ENCODE measurements at places on chromosomes 7 and 10.

DNA sequence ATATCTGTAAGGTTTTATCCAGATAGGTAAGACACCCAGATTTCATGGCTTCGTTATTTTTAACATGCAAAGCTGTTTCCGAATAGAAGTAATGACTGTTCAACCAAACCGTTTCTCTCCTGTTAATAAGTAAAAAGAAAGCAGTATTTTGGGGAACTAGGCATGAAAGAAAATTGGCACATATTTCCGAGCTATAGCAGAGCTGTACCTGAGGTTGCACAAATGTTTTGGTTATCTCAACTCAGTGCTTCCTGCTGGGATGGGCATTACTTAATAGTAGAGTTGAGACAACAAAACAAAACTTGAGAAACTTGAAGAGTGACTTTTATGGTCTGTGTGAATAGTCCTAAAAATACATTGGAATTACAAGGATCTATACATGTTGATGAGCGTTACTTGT is 564.3 kb upstream of the SORCS1 start:
- DNase-seq, result no peak

DNA sequence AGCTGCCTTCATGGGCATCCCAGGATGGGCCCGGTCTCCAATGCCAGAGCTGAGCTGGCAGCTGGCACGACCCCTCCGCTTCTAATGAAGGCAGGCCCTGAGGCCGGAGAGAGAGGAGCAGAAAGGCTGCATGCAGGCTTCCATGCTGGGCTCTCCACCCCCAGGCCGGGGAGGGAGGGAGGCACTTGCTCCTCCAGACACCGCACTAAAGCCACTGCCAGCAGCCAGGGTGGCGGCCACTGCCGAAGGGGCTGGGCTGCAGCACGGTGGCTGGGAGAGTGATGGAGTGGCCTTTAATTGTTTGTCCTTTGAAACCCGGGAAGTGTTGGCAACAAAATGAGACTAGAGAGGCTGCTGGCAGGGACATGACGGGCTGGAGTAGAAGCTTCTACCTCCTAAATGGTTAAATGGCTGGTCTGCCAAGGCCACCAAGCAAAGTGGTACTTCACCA is 236.5 kb downstream of the SKAP2 start:
- no peak for DNase-seq

- no peak for DNase-seq
Observed at GRCh38 chr7:154947604-154948003, 55.3 kb downstream of the PAXIP1 start.

GRCh38 chr7:101159696-101160674 is 5.4 kb downstream of the VGF start:
- DNase-seq, result no peak

DNA sequence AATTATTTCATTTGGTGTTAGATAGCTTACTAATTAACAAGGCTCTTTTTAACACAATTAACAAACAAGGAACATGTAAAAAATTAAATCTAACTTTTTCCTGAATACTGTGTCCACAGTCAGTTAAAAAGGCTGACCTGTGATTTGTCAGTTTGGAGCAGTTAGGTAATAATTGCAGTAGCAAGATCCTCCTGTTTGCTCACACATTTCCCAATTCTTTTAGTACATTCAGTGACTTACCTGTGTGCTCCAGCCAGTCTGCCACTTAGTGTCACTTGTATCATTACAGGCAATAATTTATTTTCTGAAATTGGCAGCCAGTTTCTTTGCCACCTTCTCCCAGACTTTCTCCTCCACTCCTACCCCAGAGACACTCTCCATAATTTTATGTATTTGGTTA is 66.8 kb downstream of the LHFPL3 start:
- DNase-seq, result no peak

DNA sequence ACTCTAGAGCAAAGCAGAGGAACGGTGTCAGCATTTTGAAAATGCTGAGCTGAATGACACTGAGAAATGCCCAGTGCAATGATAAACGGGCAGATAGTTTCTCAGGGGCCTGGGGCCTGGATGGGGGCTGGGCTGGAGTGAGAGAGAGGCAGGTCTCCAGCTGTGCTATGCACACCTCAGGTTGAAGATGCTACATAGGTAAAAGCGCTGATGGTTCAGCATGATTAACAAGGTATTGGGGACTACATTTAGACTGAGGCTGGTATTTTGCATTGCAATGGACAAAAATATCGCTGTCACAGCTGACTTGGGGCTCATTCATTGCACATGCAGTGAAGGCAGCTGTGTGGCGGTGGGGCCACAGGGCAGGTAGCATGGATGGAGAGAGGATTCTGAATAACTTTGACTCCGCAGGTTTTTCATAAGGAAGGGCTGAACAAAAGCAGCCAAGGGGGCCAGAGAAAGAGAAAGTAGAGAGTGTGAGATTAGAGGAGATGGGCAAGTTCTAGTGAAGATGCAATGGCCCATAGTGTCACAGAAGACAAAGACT is 290.8 kb upstream of the ZNF32 start:
- no peak for DNase-seq

DNA sequence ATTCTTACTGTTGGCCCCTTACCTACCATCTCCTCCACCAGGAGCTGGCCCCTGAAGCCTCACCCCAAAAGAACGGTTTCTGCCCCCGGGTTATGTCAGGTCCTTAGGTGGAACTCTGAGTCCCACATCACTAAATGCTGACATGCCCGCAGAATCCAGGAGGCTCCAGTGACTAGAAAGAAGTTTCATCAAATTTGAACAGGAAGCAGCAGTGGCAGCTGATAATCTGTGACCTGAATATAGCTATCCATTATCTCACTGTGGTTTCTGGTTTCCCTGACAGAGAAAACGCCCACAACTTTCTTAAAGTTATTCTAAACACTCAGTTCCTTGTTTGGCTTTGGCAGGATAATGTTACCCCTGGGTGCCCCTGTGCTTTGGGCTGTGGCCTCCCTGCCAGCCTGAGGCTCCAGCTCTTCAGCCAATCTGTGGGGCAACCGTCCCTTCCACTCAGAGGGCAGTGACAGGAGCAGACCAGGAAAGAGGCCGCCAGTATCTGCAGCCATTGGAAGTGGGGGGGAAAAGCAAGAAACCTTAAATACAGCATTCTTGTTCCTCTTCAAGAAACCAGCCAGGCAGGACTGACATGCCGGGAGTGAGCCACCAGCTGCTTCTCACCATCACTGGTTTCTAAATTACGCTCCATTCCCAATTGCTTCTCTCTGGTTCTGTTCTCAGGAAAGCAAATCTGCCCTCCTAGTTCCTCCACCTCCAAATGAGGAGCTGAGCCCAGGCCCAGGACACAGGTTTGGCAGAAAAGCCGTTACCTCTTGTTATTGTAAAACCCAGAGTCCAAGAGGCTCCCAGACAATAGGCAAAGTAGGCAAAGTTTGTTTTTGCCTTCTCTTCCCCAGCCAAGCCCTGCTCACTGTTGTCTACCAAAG is 41.2 kb upstream of the VCL start:
- DNase-seq, result no peak

DNA sequence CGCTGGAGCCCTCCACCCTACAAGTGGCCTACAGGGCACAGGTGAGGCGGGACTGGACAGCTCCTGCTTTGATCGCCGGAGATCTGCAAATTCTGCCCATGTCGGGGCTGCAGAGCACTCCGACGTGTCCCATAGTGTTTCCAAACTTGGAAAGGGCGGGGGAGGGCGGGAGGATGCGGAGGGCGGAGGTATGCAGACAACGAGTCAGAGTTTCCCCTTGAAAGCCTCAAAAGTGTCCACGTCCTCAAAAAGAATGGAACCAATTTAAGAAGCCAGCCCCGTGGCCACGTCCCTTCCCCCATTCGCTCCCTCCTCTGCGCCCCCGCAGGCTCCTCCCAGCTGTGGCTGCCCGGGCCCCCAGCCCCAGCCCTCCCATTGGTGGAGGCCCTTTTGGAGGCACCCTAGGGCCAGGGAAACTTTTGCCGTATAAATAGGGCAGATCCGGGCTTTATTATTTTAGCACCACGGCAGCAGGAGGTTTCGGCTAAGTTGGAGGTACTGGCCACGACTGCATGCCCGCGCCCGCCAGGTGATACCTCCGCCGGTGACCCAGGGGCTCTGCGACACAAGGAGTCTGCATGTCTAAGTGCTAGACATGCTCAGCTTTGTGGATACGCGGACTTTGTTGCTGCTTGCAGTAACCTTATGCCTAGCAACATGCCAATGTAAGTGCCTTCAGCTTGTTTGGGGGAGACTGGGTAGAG is at the start of gene COL1A2:
COL1A2 (plus strand) TSS at position 459 of the 704 bp plus-strand sequence; CDS start at position 596, 137 bp downstream.
- no peak for DNase-seq

DNA sequence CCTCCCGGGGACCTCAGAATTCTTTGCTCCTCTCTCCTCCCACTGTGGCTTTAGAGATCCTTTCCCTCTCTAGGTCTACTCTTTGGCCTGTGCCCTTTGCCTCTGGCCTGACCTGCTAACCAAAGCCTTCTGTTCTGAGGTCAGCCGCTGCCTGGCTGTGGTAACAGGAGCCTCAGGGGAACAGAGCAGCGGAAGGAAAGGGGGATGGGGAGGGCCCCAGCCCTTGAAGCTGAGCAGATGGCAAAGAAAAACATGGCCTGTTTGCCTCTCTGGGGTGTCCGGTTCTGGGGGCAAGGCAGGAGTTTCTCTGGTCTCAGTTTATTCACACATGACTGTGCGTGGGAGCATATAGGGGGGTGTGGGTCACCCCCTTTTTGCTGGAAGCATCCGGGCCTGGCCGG is 28.2 kb downstream of the COL26A1 start:
- DNase-seq, result no peak

- no peak for DNase-seq
Observed at GRCh38 chr7:83908526-83908925, 259.6 kb upstream of the SEMA3E start.

DNA sequence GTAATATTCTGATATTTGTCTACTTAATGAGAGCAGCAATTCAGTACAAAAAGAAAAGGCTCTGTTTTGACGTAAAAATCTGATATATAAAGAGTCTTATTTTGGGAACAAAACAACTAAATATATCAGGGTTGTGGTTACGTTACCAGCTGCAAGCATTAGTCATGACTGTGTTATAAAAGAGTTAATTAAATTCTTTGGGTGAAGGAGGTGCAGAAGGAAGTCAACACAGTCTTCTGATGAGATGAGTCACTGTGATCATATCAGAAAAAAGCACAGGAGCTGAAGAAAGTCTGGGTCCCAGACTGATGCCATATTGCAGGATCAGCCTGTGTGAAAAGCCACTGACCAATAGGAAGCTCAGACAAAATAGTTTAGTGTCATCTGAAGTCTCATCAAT is 234.3 kb upstream of the TEX47 start:
- no peak for DNase-seq

DNA sequence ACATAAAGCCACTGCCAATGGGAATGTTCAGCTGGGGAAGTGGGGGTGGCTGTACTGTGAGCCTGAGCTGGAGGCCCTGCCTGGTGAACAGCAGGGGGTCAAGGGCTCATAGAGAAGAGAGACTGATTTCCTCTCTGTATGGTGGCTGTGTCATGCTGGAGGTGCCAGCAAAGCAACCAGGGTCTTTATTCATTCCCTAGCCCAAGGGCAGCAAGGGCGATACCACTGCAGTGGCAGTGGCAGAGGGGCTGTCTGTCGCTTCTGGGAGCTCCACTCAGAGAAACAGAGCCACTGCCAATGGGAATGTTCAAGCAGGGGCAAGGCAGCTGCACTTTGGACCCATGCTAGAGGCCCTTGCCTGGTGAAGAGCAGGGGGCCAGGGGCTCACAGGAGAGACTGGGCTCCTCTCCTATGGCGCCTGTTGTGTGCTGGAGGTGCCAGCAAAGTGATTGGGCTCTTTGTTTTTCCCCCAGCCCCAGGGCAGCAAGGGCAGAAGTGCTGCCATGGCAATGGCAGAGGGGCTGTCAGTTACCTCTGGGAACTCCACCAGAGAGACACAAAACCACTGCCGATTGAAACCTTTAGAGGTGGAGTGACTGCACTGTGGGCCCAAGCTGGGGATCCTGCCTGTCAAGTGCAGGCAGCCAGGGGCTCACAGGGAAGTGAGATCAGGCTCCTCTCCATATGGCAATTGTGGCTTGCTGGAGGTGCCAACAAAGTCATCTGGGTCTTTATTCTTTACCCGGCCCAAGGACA is 545.1 kb downstream of the SH2D4B start:
- no peak for DNase-seq

DNA sequence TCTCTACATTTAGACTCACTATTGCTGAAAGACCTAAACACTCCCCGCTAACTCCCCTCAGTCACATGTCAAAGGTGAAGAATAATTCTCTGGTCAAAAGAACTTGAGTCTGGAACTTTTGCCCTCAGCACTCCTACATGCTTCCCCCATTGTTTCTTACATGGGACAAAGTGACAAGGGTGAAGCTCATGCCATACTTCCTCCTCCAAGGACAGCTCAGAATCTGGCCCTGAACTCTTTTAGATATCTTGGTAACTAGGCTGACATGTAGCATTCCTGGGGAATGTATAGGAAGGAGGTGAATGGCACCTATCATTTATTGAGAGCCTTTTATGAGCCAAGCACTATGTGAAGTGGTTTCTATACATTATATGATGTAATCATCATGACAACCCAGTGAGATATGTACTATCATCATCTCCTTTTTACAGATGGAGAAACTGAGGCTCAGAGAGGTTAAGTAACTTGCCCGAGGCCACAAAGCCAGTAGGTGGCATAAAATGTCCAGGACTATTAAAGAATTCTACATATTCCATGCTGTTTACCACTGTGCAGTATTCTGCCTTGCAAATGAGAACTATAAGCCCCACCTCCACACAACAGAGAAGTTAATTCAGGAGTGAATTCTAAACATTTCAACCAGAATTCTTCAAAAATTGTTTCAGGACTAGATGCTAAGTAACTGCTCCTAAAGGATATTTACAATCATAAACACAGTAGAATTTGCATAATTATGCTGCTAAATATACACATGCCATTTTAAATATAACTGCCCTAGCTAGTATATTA is 246.6 kb downstream of the ARHGAP21 start:
- DNase-seq, result no peak

DNA sequence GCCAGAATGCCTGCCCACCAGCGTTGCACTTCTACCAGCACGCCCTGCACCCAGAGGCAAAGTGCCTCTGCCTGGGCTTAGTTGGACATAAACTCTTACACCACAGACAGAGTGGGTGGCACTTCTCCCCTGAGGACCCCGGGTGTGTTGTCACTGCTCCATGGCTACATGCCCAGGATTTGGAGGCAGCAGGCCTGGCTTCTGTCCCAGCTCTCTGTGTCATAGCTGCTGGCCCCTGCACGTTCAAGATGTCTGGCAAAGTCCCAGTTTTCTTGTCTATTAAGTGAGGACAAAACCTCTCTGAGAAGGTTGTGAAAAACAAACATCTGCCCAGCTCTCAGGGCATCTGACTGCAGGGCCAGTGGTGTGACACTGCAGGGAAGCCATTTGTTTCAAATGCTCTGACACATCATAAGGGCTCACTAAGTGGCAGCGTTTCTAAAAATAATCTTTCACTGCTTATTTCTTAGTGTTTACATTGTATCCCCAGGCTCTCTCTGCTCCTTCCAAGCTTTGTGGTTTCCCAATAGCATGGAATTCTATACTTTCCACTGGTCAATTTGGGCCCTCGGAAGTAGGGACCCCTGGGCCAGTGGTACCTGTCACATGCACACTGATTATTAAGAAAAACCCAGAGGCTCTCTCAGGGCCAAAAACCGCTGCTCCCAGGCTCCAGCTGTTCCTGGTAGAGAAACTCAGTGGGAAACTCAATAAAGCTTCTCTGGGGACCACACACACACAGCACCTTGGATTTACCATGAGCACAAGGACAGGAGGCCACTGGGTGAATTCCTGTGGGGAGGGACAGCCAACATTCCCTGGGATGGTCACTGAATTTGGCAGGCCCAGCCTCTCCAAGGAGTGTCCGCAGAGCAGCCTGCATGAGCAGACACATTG is 86.2 kb upstream of the ANLN start:
- DNase-seq, result no peak

GRCh38 chr7:128000048-128000447 is 31.2 kb downstream of the LRRC4 start:
- DNase-seq, result no peak

All from activated CD4-positive, CD25-positive, alpha-beta regulatory T cell (primary cell).